ENCODE measurements at places on chromosomes 7 and 10.

DNA sequence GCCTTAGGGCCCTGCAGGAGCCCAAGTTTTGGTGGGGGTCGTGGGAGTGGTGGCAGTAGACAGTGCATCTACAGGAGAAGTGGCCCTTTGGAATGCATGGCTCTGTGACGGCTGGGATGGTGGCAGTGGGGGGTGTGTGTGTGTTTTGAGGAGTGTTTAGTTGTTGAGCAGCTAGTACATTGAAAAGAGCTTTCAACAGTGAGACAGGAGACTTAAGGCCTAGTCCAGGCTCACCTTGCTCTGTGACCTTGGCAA, 27.1 kb downstream of the ZNF775 start:
- DNase-seq, result no peak

DNA sequence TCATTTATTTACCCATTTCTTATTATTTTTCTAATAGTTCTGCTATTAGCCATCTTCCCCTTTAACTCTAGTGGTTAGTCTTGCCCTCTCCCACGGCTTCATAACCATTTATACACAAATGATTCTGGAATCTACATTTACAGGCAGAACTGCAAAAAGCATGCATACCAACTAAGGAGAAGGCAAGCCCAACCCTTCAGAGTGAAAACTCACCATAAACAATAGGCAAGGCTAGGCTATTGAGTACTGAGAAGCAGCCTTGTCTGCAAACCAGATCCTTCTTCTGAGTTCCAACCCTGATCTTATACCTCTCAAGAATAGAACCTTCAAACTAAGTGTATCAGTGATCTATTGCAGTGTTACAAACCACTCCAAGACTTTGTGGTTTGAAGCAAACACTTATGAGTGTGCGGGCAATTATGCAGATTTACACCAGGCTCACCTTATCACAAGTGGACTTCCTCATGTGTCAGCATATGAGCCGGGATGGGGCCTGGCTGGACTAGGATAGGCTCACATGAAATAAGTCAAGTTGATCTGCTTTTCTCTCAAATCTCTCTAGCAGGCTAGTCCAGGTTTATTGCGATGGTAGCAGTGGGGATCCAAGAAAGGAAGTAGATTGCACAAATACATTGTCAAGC, 896.9 kb upstream of the PHF14 start:
- DNase-seq, result no peak

GRCh38 chr10:12784646-12785045, 216.9 kb downstream of the CCDC3 start:
- no peak for DNase-seq

DNA sequence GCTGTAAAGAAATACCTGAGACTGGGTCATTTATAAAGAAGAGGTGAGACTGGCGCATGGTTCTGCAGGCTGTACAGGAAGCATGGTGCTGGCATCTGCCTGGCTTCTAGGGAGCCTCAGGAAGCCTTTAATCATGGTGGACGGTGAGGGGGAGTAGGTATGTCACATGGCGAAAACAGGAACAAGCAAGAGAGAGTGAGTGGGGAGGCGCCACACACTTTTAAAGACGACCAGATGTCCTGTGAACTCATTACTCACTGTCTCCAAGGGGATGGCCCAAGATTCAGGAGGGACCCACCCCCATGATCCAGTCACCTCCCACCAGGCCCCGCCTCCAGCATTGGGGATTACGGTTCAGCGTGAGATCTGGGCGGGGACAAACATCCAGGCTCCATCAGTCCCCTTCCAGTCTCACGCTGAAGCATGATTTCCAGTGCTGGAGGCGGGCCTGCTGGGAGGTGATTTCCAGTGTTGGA, 3.2 kb downstream of the ZNF316 start:
- DNase-seq, result peak; percentile 35

DNA sequence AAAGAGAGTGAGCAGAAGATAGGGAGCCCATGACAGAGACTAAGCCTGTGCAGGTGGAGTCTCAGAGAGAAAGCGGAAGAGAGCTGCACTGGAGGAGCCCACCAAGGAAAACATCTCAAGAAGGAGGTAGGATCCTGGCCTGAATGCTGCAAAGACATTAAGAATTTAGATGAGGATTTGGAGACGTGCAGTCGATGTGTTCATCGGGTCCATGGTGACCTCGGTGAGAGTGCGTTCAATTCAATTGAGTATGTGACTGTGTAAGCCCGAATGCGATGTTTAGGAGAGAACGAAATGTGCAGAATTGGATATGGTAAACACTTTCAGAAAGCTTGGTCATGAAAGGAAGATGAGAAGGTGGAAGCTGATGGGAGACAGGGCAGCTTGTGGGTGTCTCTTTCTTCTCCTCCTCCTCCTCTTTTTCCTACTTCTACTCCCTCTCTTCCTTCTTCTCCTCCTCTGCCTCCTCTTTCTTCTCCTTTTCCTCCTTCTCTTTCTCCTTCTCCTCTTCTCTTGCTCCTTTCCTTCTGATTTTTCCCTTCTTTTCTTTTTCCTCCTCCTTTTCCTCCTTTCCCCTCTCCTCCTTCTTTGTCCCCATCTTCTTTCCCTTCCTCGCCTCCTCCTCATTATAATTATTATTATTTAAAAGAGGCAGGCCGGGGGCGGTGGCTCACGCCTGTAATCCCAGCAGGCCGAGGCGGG, 276.0 kb downstream of the RPS24 start:
- DNase-seq, result no peak

DNA sequence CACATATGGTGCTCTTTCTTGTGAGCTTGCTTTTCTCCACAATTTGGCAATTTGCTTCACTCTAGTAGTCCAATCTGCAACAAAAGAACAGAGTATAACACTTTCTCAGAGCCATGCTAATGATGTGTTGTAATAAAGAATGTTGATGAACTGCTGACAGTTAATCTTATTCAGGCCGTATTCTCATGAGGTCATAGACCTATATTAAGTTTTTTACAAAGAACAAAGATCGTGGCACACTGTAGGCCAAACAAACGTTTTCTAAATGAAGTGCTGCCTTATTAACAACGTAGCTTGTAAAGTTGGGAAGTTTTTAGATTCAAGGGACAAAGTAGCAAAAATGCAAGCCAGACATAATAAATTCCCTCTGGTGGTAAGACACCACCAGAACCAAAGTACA, 160.1 kb downstream of the GALNT11 start:
- no peak for DNase-seq

GRCh38 chr10:97898429-97898828, 48.8 kb downstream of the GOLGA7B start:
- no peak for DNase-seq

- DNase-seq, result no peak
Measured at GRCh38 chr7:158285383-158285770, 302.2 kb downstream of the PTPRN2 start.

DNA sequence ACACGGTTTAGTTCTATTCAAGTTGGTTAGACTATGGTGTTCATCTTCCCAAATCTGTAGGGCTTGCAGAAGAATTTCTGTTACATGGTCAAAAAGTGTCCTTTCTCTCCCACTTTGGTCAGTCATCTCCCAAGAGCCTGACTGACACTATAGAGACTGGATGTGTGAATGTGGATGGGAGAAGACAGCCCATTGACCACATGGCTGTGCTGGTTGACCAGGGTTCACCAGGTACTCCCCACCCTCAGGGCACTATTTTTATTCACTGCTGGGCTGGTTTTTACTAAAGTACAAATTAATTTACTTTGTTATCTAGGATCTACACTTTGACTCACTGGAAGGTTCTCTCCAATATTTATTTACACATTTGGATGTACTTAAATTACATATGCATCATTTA, 2.3 kb downstream of the ZNF804B start:
- no peak for DNase-seq

GRCh38 chr10:122503012-122503411, 41.7 kb downstream of the HTRA1 start:
- no peak for DNase-seq

DNA sequence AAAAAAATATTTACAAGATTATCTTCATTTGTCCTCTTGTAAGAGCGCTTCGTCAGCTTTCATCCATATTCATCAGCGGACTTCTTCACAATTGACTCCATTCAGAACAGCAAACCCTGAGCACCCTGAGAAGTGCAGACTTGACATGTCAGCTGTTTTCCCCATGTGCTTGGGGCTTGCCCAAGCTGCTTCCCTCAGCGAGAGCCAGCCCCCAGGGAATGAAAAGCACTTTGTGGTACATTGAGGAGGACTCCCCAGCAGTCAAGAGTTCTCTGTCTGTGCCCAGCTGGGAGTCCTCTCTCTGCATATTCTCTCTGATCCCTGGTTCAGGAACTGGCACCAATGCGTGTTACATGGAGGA, 22.7 kb downstream of the HKDC1 start:
- no peak for DNase-seq

DNA sequence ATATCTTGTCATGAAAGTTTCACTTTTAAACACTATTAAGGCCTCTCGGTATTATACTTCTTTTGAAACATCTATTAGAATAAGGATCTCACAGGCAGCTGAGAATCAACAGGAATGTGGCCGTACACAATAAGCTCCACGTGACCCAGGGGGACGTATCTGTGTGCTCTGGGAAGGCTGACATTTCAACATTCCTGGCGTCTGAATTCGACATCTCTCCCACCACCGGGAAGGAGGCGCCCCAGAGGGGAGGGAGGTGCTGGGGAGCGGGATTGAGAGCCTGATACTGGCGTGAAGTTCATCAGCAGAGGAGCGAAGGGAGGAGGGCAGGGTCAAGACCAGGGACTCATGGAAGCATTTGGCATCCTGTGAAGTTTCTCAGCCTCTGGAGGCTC, 401.3 kb downstream of the DNAJB6 start:
- DNase-seq, result no peak

- DNase-seq, result peak; percentile 8
Measured at GRCh38 chr10:329361-330099, 194.3 kb downstream of the ZMYND11 start.

DNA sequence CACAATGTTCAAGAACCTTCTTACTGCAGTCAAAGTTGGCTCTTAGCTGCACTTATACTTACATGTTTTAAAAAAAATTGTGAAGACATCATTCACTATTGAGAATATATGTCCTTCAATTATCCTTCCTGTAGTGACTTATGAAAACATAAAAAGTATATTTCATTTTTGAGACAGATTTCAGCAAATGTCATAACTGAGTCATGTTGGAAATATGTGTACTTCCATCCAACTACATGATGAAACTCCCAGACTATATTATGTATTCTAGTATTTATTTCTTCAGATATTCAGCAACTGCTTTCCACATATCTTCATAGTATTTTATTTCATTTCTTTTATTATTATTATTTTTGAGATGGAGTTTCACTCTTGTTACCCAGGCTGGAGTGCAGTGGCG, 160.2 kb downstream of the ARHGAP12 start:
- no peak for DNase-seq

- DNase-seq, result no peak
Measured at GRCh38 chr7:84073186-84073875, 121.3 kb downstream of the SEMA3A start.

GRCh38 chr7:2012981-2013380, 219.8 kb downstream of the MAD1L1 start:
- peak; percentile 0 for DNase-seq

- DNase-seq, result no peak
Measured at GRCh38 chr10:11864727-11865126, 41.6 kb downstream of the PROSER2 start.

DNA sequence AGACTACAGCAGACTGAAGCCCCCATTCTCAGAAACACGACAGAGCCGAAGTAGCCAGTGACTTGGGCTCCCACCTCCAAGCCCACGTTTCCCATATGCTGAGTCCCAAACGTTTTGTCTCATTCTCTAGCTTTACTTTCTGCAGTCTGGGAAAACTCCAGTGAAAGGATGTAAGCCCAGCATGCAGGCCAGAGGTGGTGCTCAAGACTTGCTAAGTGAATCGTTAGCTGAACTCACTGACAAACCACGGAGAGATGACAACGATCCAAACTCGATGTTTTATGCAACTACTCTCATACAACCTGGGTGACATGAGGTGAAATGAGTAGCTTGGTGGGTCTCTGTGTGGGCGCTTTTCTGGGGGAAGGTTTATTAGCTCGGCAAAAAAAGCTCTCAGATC, 731.8 kb downstream of the SUGCT start:
- DNase-seq, result no peak

- DNase-seq, result no peak
Measured at GRCh38 chr10:74913377-74913979, 87.1 kb downstream of the KAT6B start.

GRCh38 chr10:62512732-62513475, 138.7 kb downstream of the ZNF365 start:
- no peak for DNase-seq

- DNase-seq, result no peak
Measured at GRCh38 chr7:89772276-89772675, 382.0 kb upstream of the STEAP1 start.

DNA sequence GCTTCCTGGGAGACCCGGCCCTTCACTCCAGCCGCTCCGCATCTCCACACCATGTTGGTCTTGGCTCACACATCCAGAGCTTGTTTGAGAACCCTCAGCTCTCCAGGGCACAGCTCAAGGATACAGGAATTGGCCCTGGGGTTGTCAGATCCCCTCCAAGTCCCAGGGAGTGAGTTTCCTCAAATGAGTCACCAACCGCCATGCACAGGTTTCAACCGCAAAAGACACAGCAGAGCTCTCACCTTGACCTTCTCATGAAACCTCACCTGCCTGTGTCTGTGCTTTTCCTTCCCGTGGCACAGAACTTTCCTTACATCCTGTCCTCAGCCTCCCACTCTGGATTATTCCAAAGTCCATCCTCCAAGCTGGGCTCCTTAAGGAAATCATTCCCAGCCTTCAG, 20.6 kb downstream of the AZGP1 start:
- DNase-seq, result no peak

- no peak for DNase-seq
Measured at GRCh38 chr7:17660116-17660515, 280.2 kb downstream of the SNX13 start.

GRCh38 chr10:4067531-4067930, 282.5 kb upstream of the KLF6 start:
- no peak for DNase-seq

- DNase-seq, result no peak
Measured at GRCh38 chr10:96488161-96488935, 25.4 kb downstream of the TLL2 start.

DNA sequence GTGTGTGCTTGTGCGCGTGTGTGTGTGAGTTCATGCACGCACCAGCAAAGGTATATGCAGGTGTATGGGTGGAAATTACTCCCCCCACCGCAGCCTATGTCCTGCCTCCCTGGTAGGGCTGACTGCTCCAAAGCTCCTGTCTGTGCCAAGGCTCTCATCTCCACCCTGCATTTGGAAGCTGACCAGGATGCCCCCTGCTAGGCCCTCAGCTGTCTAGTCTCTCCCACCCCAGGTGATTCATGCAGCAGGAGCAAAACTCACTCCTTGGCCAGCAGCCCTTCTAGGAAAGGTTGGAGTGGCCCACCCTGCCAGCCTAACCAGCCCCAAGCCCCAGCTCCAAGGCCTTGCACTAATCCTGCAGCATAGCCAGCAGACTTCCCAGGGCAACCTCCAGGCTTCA, 148.4 kb downstream of the GRID1 start:
- DNase-seq, result no peak

All from stimulated activated CD4-positive, alpha-beta T cell treated with anti-CD3 and anti-CD28 coated beads, Interleukin-4, amount 100 ng/mL, for 1 hour (primary cell).